NAMALWA (cell line): ENCODE measurements at places on chromosomes 3 and 15.

- DNase-seq: no peak
Measured at GRCh38 chr3:96813820-96814650, at the start of gene EPHA6. TSS of gene EPHA6 (plus strand) at chr3:96814594.

GRCh38 chr3:4865714-4866113 is 113.5 kb upstream of the BHLHE40 start:
- DNase-seq: no peak

DNA sequence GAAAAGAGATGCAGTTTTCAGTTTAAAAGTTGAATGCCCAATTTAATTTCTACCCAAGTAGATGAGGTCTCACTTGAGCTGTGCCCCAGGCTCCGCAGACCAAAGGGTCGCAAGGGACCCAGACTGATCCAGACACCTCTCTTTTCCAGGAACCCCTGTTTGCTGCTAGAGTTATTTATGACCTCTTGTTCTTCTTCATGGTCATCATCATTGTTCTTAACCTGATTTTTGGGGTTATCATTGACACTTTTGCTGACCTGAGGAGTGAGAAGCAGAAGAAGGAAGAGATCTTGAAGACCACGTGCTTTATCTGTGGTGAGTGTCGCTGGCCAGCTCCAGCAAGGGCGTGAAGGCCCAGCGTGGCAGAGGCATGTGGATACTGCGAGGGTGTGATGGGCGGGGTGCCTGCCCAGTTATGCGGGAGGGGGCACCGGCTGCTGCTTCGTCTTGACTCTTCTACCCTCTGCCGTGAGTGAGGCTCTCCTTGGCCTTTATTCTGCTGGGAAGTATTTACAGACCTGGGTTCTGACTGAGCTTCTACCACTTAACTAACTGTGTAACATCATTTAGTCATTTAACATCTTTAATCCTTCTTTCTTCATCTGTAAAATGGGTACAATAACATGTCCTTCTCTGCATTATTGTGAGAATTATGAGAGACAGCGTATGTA is 164.2 kb upstream of the BHLHE40 start:
- no peak for DNase-seq

DNA sequence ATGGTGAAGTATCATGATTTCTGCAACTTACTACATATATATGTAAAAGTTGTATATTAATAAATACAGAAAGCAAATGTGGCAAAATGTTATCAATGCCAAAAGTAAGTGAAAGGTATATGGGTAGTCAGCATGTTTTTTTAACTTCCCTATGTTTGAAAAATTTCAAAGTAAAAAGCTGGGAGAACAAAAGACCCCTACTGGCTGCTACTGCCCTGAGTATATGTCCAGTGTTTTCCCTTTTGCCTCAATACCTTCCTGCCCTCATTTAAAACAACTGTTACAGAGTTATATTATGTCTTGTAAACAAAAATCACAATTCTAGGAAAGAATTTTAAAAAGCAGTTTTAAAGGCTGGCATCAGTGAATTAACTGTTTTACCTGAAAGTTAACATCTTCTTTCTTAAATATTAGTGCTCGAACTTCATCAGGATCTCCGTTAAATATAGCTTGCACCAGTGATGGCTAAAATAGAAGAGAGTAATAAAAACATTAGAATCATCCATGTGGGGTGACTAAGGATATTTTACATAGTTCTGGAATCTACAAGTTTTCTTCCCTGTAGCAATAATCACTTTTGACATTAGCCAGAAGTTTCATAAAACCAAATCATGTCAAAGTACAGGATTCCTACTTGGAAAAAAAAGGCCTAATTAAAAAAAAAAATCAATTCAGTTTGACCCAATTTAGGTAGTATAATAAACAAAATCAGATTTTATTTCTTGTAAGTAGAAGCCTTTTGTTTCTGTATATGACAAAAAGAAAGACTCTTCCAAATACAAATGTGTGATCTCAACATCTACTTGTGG is 2.7 kb downstream of the ANKRD28 start:
- peak; percentile 43 for DNase-seq

DNA sequence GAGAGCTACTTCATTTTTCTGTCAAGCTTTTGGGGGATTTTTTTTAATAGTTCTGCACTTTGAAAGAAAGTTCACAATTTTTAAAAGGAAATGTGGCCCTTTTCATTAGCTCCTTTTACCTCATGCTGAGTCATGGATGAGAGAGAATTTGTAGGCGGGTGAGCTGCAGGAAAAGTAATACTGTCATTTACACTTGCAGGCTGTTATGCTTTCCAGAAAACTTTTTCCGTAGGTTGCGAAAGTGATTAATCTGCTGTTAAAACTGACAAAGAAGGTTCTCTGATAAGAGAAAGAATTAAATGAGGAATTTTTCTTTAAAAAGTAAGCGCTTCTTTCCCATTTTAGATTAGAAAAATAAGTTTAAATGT is 430.2 kb downstream of the LPP start:
- DNase-seq: no peak

GRCh38 chr3:195553268-195553667 is 10.1 kb upstream of the PPP1R2 start:
- no peak for DNase-seq

DNA sequence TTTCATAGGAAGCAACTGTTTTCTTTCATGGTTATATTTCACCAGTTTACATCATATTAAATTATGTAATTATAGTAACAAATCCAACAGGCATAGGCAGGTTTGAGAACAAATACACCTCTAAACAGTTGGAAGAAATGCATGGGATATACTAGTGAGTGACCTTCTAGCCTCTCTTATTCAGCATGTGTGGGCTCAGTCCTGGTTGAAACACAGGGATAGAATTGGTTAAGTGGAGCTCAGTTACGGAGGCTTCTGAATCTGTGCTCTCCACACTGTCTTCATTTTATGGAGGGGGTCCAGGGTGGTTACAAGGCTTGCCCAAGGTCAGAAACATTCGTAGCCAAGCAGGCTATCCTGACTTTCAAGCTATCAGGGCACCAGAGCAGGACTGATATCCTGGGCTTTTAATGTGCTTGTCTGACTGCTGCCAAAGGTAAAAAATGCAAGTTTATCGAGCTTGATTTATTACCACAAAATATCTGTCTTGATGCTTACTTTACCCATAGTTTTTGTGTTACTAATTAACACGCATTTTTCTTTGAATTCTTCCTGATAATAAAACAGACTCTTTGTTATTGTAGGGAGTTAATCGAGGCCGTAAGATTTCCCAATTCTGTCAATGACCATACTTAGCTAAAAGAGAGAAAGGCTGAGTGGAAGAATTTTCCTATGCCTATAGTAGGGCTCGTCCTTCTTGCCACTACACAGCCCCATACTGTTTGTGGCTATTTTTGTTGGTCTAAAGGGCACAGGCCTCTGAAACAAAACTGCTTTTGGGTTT is 89.6 kb downstream of the FILIP1L start:
- no peak for DNase-seq

DNA sequence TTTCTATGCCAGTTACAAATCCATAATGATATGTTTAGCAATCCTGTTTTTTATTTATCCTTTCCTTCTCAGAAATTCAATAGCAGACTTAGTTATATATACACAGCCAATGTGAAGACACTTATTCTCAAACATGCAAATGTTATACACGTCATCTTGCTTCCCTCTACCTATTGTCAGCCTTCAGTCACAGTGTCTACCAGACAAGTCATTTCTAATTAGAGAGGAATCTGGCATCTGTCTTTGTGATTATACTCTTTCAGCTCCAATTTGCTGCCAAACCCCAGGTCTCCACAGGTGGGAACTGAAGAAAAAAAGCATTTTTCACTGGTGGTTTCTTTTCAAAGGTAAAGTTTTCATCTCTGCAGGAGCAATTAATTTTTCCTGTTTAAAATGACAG is 793.1 kb downstream of the AGBL1 start:
- no peak for DNase-seq
